COR-L47 (cell line): ENCODE measurements at places on chromosomes 7 and 10.
A peak's percentile ranks its signal among the peaks of the same experiment; 100 is the strongest.

DNA sequence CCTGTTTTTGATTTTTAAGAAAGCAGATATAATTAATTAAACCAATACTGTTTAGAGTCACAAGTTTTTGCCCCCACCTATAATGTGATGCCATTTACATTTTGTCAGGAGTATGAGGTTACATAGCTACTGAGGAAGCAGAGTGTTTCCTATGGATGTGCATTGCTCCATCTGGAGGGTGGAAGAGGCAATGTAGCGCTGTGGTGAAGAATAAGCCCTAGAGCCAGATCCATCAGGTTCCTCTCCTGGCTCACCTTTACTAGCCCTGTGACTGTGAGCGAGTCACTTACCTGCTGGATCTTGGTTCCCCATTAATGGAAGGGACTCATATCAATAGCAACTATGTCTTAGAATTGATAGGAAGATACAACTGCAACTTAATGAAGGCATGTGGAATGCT is 216.0 kb downstream of the GPAM start:
- DNase-seq, result no peak

DNA sequence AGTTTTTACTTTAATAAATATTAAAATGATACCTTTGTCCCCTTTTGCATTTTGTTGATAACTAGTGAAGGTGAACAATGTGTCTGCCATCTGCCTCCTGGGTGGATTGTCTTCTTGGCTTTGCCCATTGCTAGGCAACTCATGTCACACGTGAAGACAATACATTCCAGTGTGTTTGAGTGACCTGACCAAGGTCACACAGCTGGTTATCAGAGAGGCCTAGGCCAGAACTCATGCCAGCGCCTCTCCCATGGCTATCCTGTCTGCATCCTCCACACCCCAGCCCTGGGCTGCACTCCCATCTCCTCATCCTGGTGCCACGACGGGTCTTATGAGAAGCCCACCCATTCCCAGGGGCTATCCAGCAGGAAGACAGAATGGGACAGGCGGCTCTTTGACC is 108.7 kb downstream of the PLCE1 start:
- DNase-seq, result no peak

GRCh38 chr10:94626476-94626875 is 57.1 kb upstream of the CYP2C18 start:
- no peak for DNase-seq

- DNase-seq, result peak; percentile 8
Measured at GRCh38 chr10:14129770-14130169, 201.0 kb downstream of the FRMD4A start.

- no peak for DNase-seq
Measured at GRCh38 chr10:112389271-112389822, 15.4 kb downstream of the ACSL5 start.

GRCh38 chr10:110916554-110917346 is 2.2 kb downstream of the BBIP1 start:
- DNase-seq, result no peak

GRCh38 chr10:44984671-44985101 is 6.1 kb upstream of the DEPP1 start:
- DNase-seq, result no peak

GRCh38 chr7:43764807-43765491 is 6.5 kb downstream of the BLVRA start:
- no peak for DNase-seq

DNA sequence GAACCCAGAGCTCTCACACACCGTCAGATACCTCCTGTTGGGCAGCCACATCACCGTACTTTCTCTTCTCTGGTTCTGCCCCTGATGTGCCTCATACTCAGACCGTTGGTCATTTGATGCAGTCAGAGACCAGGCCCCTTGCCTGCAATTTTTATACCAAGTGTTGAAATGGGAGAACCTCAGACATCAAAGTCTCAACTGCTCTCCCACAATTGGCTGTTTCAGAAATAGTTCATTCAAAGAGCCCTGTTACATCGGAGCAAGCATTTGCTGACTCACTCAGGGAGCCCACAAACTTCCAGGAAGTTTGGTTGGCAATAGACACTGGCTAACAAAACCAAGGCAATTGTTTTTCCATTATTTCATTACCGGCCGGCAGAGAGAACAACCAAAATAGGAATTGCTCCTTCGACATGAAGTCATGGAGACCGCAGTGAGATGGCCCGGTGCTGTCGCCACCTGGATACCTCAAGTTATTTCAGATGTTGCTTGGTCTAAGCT is 33.5 kb upstream of the ADAM12 start:
- DNase-seq, result no peak

DNA sequence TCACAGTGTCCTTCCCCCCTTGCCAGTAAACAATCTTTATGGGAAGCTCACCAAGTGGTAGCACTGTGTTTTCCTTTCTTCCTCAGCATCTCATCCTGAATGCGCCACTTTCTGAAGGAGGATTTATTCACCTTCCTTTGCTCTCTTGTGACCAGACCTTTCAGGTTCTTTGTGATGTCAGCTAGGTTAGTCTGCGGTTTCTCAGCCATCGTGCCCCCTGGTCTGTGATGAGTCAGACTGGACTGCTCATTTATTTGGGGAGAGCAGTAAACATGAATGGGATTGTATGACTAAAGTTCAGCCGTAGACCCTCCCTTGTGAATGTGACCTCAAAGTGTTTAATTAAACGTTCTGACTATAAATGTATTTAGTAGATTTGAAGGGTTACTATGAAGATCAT is 235.1 kb upstream of the CELF2 start:
- DNase-seq, result no peak

- peak; percentile 0 for DNase-seq
Measured at GRCh38 chr7:98514211-98515031, 102.7 kb upstream of the NPTX2 start.

DNA sequence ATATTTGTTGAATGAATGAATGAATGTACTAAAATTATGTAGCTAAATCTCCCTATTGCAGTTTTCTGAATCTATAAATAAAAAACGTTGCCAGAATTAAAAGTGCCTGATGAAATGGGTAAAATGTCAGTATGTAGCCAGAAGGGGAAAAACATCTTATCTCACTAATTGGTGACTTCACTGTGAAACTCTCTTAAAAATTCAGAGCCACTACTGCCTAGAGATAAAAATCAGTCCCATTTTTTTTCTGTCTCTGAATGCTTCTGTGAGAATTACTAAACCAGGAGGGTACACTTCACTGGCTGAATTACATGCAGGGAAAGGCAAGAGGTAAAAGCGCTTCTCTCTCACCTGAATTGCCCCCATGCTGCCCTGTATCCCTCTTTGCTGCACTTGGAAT is 69.6 kb upstream of the HPS1 start:
- no peak for DNase-seq

- peak; percentile 87 for DNase-seq
Measured at GRCh38 chr7:115476671-115477181, 553.8 kb downstream of the TFEC start.

DNA sequence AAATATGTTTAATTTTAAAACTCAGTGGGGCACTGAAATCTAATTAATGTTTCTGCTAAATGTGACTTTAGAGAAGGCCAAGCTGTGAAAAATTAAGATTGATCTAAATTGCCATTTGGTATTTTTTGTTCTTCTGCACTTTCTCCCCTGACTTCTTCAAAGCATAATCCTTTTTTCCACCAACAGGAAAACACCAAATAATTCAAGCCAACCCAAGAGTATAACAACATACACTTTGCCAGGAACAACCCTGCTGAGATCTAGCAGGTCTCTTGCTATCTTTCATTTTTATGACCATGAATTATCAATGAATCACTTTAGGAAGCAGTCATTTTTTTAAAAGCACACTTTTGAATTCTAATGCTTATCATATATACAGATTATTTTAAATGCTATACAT is 100.1 kb downstream of the USP6NL start:
- DNase-seq, result no peak

DNA sequence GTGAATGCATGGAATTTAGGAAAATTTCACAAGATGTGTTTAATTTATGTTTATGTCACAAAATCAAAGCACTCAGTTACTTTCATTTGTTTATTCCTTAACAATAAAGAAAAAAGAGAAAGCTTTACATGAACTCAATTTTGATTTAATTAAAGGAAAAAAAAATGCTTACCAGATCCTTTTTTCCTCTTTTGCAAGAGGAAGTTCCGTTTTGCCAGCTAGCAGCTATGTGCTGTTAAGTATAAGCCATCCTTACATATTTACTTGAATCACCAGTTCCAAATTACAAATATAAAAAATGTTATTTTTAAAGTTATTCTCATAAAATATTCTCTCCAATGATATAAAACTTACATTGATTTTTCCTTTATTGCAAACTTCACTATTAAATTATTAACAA is 12.7 kb downstream of the MRC1 start:
- no peak for DNase-seq

- DNase-seq, result no peak
Measured at GRCh38 chr10:129864601-129865126, 99.4 kb downstream of the EBF3 start.

DNA sequence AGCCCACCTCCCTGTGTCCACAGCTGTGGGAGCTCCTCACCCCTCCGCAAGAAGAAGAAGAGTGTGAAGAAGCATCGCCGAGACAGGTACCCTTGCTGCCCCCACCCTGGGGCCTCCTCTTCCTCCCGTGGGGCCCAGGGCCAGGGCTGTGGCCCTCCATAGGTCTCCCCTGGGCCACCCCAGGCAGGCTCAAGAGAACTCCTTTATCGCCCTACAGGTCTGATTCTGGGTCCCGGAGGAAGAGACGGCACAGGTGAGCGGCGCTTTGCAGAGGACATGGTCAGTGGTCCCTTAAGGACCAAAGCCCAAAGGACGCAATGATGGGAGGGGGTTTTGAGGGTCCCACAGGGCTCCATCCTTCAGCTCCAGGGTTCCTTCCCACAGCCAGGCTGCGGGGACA is 41.1 kb upstream of the HSPB1 start:
- no peak for DNase-seq

- DNase-seq, result no peak
Measured at GRCh38 chr7:102429141-102429899, 4.1 kb upstream of the ORAI2 start.

GRCh38 chr7:112298543-112299100 is 92.1 kb downstream of the ZNF277 start:
- no peak for DNase-seq

DNA sequence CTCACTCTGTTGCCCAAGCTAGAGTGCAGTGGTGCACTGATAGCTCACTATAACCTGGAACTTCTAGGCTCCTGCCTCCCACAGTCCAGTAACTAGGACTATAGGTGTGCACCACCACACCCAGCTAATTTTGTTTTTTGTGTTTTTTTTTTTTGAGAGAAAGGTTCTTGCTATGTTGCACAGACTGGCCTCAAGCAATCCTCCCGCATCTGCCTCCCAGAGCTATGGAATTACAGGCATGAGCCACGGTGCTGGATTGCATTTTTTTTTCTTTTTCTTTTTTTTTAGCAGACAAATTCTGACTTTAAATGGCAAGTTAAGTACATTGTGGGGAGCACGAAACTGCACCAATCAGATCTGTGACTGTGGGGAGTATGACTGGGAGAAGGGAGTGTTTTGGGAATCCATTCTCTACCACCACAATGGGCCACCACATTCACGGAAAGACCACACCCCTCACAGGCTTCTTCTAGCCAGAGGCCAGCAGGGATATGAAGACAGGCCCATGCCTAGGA is 58.1 kb upstream of the MSMB start:
- no peak for DNase-seq

DNA sequence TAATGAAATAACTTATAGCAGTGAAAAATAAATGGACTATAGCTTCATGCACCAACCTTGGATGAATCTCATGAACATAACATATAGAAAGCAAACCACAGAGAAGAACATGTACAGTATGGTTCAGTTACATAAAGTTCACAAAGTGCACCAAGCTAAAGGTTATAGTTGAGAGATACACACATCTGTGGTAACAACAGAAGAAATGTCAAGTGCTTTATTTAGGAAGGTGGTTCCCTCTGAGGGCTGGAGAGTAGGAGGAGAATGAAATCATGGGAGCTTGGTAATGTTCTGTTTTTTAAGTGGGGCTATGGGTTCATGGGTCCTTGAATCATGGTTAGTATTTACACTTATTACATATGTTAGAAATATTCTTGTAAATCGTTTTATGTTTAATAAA is 323.3 kb downstream of the PHTF2 start:
- no peak for DNase-seq

DNA sequence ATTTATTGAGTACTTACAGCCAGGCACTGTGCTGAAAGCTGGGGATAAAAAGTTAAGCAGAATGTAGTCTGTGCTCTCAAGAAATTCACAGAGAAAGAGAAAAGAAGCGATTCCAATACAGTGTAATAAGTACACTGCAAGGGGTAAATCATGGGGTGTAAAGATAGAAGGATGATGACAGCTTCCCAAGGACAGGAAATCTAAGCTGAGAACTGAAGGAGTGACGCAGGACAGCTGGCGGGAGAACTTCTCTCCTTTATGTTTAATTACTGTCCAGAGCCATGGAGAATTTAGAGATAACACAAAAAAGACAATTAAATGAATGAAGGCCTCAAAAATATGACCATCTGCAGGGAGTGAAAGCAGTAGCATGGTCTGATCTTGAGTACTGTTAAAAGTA is 34.8 kb downstream of the C7orf33 start:
- DNase-seq, result no peak

GRCh38 chr7:131346885-131347592 is 19.4 kb downstream of the MKLN1 start:
- no peak for DNase-seq

- DNase-seq, result peak; percentile 66
Measured at GRCh38 chr7:68176974-68177373, 1180.3 kb downstream of the TYW1 start.

DNA sequence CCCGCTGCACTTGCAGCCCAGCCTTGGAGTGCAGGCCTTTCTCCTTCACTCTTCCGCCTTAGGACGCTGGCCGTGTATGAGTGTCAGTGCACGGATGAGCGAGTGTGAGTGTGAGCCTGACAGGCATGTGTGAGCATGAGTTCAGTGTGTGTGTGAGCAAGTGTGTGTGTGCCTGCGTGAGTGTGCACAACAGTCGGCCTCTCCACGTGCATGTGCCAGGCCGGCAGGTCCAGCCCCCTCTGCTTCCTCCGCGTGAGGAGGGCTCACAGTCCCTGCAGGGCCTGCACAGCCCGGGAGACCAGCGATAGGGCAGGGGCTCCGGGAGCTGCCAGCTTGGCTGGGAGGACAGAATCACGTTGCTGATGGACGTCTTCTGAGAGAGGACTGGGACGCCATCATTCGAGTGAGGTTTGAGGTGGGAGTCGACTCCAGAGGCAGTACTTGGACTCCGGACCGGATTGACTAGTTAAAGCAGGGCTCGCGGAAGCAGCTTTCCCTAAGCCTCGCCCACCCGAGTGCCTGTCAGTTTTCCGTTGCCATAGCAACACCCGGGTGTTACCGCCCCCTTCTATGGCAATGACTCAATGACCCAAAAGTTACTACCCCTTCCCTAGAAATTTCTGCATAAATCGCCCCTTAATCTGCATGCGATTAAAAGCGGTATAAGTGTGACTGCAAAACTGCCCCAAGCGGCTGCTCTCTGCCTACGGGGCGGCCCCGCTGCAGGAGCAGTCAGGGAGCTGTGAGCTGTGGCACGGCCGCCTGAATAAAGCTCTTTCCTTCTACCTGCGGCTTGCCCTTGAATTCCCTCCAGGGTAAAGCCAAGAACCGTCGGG is 19.6 kb upstream of the CFAP46 start:
- no peak for DNase-seq

GRCh38 chr7:34928052-34928451 is 109.2 kb downstream of the DPY19L1 start:
- peak; percentile 22 for DNase-seq
